CD4-positive, CD25-positive, alpha-beta regulatory T cell (primary cell): ENCODE measurements at places on chromosomes 5 and 9. TPM values are rescaled to one million over a fixed set of nuclear protein-coding genes. Genes with fewer than 3 reads are reported as not detected.

PLPP7 gene
- total RNA-seq = not detected

F2RL1 gene
- 1.6 TPM for total RNA-seq

PCDHB7 gene
- not detected for total RNA-seq

SEMA6A gene
- not detected for total RNA-seq

NXNL2 gene
- total RNA-seq = not detected

TIMD4 gene
- 5.1 TPM for total RNA-seq

IL13 gene
- total RNA-seq = 0.84 TPM

GDA gene
- not detected for total RNA-seq

PRRX2 gene
- not detected for total RNA-seq

WDR36 gene
- 24.4 TPM for total RNA-seq

STKLD1 gene
- 0.86 TPM for total RNA-seq

GNA14 gene
- not detected for total RNA-seq
